Fibroblast of pulmonary artery (primary cell): ENCODE measurements at places on chromosomes 12 and 14.
A peak's percentile ranks its signal among the peaks of the same experiment; 100 is the strongest.

GRCh38 chr12:45887544-45887943, 102.8 kb downstream of the SCAF11 start:
- no peak for DNase-seq

DNA sequence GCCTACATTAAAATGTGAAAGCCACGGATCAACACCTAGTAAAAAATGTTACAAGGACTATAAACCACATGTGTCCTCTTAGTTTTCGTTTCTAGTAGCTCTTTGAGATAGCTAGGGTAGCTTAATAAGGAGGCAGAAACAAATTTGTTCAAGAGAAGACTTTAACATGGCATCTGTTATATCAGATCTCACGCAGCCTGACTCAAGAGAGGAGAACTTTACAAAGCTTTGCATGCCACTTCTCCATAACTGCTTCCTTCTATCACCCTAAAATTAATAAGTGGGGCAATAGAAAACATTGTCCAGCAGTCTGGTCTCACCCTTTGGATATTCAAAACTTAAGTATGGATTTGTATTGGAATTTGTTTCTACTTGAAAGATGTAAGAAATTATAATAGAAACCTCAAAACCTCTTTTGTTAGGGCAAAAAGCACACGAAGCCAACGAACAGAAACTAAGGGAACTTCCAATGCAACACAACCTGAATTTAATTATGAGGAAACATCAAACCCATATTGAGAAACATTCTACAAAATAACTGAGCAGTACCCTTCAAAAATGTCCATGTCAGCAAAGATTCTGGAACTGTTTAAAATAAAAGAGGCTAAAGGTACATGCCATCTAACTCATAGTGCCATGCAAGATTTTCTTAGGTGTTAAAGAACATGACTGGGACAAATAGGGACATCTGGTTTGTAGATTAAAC, 194.8 kb downstream of the LRIG3 start:
- DNase-seq = no peak

GRCh38 chr12:62279961-62280360, 19.8 kb downstream of the USP15 start:
- no peak for DNase-seq

DNA sequence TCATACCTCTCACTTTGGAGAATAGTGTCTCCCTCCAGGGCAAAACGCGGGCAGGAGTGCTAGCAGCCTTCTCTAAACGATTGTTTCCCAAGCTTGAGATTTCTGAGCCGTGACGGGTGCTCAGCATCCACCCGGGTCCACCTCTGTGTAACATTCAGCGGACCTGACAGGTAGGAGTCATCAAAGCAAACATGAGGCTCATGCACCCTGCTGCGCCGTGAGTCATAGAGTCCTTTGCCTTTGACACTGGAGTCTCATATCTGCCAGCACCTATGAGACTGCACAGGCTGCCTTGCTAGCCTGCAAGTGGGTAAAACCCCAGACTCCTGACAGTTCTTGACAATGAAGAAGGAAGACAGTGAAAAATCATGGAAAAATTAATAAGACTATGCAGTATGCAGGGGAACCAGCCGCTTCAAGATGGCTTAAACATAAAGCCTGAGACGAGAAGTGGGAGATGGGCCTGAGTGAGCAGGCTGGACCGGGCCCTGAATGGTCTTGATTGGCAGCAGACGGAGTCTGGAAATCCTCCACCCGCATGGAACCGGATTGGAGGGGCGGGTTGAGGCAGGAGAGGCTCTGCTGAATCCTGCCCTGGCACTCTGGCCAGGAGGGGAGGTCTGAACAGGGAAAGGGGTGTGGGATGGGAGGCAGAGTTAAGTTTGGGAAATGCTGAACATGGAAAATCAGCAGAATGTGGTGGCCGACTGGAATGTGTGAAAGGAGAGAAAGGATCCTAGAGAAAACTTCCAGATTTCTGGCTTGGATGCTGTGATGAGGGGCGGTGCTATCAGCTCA, 54.2 kb downstream of the LGMN start:
- no peak for DNase-seq

GRCh38 chr12:91370086-91370868, 187.7 kb upstream of the DCN start:
- DNase-seq = no peak

- DNase-seq = peak; percentile 78
These were observed 27.5 kb downstream of the SLC25A29 start for GRCh38 chr14:100278702-100279101.

GRCh38 chr14:104676694-104677511, 12.5 kb upstream of the INF2 start:
- no peak for DNase-seq

GRCh38 chr14:52251724-52252123, 15.8 kb upstream of the PTGDR start:
- DNase-seq = no peak

- DNase-seq = no peak
These were observed 10.8 kb downstream of the SNRNP35 start for GRCh38 chr12:123468786-123469185.

DNA sequence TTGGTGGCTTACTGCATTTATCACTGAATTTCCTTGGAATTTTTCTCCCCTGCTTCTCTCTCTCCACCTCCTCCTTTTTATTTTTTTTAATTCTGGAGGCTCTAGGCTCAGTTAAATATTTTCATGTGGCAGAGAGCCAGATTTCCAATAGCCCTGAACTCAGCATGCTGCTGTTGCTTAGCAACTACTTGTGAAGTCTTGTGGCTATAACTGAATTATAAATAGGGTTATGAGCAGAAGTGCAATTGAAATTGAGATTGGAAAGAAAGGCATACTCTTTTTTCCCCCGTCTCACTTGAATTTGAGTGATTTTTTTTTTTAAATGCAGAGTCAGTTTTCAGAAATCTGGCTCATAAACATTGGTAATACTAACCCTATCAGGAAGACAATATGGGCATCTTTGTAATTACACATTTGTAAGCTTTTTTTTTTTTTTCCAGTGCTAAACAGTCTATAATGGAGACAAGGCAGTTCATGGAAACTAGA, 38.3 kb downstream of the ATF7IP start:
- DNase-seq = peak; percentile 89

GRCh38 chr14:97077687-97078086, 280.5 kb downstream of the VRK1 start:
- no peak for DNase-seq

GRCh38 chr14:78752518-78753188, 582.5 kb downstream of the NRXN3 start:
- no peak for DNase-seq

GRCh38 chr14:105021656-105022275, 883 bp upstream of the CDCA4 start:
- DNase-seq = peak; percentile 37

GRCh38 chr12:97960741-97961608, 498.4 kb downstream of the RMST start:
- peak; percentile 23 for DNase-seq

DNA sequence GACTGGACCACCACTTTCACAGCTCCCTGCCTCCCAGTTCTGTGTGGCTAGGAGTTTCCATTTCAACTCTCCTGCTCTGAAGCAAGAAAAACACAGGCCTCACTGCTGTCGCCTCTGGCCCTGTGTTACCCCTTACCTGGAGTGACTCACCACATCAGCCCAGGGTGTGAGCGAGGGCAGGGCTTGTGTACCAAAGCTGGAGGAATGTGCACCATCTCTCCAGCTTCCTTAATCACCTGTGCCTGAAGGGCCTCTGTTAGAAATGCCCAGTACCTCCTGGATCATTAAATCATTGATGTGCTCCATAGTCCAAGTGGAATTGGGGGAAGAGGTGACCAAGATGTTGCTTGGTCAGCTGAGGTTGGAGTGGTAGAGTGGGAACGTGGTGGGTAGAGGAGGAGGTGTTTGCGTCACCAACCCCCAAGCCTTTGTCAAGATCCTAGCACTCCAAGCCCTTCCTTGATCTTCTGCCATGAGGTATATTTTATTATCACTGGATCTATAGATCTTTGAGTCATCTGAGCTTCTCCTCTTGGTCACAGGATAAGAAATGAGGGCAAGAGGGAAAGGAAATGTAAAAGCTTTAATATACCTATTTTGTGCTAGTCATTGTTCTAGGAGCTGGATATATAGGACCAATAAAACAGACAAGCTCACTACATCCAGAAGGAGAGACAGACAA, 51.3 kb downstream of the SSPN start:
- no peak for DNase-seq

DNA sequence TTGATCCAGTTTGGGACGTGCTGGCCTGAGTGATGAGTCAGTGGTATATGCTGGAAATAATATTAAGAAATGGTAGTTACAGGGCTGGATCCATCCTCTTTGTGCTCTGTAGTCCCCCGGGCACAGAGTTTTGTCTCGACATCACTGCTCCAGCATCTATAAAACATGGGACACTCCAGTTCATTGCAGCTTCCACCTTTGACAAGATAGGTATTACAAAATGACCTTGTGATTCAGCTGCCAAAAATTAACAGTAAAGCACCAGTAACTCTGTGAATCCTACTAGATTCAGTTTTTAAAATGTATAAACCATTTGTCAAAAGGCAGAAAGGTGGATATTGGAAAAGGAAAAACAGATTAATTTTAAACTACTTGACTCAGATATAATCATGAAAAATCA, 14.6 kb upstream of the GNG2 start:
- DNase-seq = no peak

- no peak for DNase-seq
These were observed 136.9 kb downstream of the FUT8 start for GRCh38 chr14:65549429-65549828.
